ENCODE measurements at places on chromosomes 2 and 18. TPM values are rescaled to one million over a fixed set of nuclear protein-coding genes. Genes with fewer than 3 reads are reported as not detected.

DNA sequence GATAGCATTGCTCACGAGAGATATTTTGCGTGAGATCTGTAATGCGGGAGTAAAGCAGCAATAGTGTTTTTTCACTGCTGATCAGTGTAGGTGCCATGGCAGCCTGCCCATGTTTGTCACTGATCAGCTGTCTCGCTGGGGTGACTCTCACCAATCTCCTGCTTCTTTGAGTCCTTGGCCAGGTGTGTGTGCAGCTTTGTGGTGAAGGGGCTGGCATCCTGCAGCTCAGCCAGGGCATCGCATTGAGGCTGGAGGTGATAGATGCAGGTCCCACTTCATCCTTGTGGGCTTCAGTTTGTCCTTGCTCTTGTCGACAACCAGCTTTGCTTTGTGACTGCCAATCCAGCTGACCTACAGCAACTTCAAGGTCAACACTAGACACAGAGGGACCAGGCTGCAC is 258.3 kb upstream of the CXCR4 start:
- H3K27ac ChIP-seq = no peak overlapping the region
- no peak overlapping the region for H3K4me3 ChIP-seq
- H3K27me3 ChIP-seq = no peaks in the 10 kb centered on the region
- H3K4me1 ChIP-seq = no peaks in the 10 kb centered on the region
- DNase-seq = no peak

DNA sequence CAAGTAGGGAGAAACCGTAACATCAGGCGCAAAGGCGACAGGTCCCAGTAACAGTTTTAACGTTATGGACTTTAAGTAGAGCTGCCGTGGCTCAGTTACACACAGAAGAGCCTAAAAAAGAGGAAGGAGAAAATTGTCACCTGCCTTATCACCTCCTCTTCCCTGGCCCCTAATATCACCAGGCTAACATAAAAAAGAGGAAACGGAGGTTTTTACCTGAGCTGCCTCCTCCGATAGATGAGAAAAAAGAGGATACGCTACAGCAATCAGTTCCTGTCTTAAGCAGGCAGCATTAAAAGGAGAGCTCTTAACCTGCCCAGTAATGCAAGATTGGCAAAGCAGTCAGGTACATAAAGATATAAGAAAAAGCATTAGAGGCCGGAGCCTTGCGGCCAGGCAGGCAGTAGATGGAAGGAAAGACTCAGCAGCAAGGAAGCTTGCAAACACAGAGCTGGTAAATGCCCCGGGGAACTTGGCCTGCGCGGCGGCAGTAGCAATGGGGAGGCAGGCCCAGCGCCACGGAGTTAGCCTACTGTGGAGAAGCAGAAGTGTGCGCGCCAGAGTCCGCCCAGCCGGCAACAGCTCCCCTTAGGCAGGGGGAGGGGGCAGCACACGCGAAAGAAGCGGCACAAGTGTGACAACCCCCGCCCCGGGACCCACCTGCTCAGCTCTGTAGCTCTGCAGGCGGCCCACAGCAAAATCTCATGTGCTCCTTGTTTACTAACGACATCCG is 116.3 kb upstream of the SCN7A start:
- no peak for DNase-seq
- H3K27ac ChIP-seq = no peak overlapping the region
- H3K4me3 ChIP-seq = no peak overlapping the region
- H3K36me3 ChIP-seq = no peaks in the 10 kb centered on the region
- no peaks in the 10 kb centered on the region for H3K27me3 ChIP-seq
- no peaks in the 10 kb centered on the region for H3K4me1 ChIP-seq

GRCh38 chr2:156399224-156399949 is 36.8 kb upstream of the GPD2 start:
- no peaks in the 10 kb centered on the region for H3K4me1 ChIP-seq
- peaks cover 2% of the 10 kb centered on the region for H3K36me3 ChIP-seq
- H3K4me3 ChIP-seq = no peak overlapping the region
- no peak overlapping the region for H3K27ac ChIP-seq
- DNase-seq = peak; percentile 67
- H3K27me3 ChIP-seq = no peaks in the 10 kb centered on the region

GRCh38 chr2:64797881-64798575 is 144.3 kb upstream of the SERTAD2 start:
- H3K27ac ChIP-seq = no peak overlapping the region
- H3K4me1 ChIP-seq = peaks cover 9% of the 10 kb centered on the region
- H3K27me3 ChIP-seq = no peaks in the 10 kb centered on the region

GRCh38 chr2:156708051-156708450 is 271.9 kb downstream of the GPD2 start:
- H3K27me3 ChIP-seq = no peaks in the 10 kb centered on the region
- peaks cover 6% of the 10 kb centered on the region for H3K4me1 ChIP-seq
- no peaks in the 10 kb centered on the region for H3K36me3 ChIP-seq
- no peak for DNase-seq

DNA sequence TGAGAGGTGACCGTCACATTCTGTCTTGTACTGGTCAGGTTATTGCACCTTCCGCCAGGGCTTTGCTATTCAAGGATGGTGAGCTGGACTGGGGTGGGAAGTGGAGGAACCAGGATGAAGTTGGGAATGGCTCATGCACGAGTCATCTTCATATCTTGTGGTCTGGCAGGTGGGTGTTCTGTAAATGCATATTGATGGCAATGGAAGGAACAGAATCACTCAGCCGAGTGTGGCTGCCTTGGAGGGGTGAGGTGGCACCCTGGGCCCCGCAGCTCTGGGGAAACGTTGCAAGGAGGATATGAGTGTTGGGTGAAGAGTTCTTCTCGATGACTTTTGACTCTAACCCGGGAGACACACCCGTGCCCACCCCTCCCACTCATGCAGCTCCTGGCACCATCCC is 1.2 kb downstream of the NEU2 start:
- H3K27me3 ChIP-seq = no peaks in the 10 kb centered on the region
- no peak overlapping the region for H3K4me3 ChIP-seq
- H3K27ac ChIP-seq = no peak overlapping the region
- no peaks in the 10 kb centered on the region for H3K4me1 ChIP-seq
- H3K36me3 ChIP-seq = no peaks in the 10 kb centered on the region
- DNase-seq = no peak

DNA sequence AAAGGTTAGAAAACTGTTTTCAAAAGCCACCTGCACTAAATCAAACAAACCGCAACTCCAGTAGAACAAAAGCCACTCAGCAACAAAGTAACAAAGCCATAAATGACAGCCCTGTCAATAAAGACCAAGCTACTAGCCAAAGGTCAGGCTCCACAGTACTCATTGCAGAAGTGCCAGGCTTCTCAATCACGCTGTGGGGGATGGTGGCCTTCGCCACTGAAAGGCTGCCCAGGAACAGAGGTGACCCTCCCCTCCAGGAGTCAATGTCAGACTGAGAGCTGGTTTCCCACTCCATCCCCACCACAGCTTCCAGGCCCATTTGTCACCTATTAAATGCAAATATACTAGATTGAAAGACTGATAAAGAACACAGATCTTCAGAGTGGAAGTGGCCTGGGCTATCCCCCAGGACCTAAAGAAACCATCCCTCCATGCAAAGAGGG is 5.9 kb downstream of the ATP8B1 start:
- H3K36me3 ChIP-seq = no peaks in the 10 kb centered on the region
- H3K27ac ChIP-seq = no peak overlapping the region
- H3K27me3 ChIP-seq = peaks cover 17% of the 10 kb centered on the region
- H3K4me1 ChIP-seq = peaks cover 16% of the 10 kb centered on the region
- no peak overlapping the region for H3K4me3 ChIP-seq

DNA sequence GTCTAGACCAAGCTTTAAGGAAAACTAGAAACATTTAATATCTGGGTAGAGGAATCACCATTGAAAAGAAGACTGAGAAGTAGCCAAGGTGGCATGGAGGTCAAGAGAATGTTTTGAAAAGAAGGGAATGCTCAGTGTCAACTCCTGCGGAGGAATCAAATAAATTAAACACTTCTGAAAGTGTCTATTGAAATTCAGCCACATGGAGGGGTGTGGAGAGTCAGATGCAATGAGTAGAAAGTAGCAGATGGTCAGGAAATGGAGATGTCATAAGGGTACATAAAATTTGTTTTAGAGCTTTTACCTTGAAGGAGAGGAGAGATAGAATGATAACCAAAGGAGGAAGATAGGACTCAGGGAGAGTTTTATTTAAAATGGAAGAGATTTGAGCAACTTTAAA is 35.1 kb downstream of the NLRC4 start:
- H3K27ac ChIP-seq = no peak overlapping the region
- H3K4me1 ChIP-seq = peaks cover 2% of the 10 kb centered on the region
- DNase-seq = no peak
- no peak overlapping the region for H3K4me3 ChIP-seq
- peaks cover 2% of the 10 kb centered on the region for H3K36me3 ChIP-seq

DNA sequence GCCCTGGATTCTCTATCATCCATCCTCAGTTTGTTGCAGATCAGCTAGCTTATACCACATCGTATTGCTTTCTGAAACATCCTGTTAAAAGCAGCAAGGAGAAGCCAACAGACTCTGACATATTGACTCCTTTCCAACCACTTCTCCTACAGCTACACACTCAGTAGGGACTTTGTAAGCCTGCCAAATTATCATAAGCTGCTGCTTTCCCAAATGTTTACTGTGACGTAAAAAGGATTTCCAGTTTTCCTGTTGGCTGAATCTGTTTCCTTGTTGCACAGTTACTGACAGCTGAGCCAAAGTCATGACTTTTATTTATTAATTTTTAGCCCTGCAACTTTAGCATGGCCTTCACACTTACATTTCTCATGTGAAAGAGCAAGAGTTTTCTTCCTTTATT is 294.3 kb downstream of the KCNJ3 start:
- no peak for DNase-seq
- H3K4me3 ChIP-seq = no peak overlapping the region
- no peaks in the 10 kb centered on the region for H3K4me1 ChIP-seq
- no peaks in the 10 kb centered on the region for H3K36me3 ChIP-seq
- H3K27me3 ChIP-seq = no peaks in the 10 kb centered on the region
- H3K27ac ChIP-seq = no peak overlapping the region

- peaks cover 16% of the 10 kb centered on the region for H3K36me3 ChIP-seq
- peak; percentile 89 for DNase-seq
- no peak overlapping the region for H3K27ac ChIP-seq
- no peak overlapping the region for H3K4me3 ChIP-seq
- H3K27me3 ChIP-seq = no peaks in the 10 kb centered on the region
Measured at GRCh38 chr2:127049927-127050802, 56.8 kb downstream of the BIN1 start.

GRCh38 chr2:127707890-127708648 is 6.8 kb downstream of the SFT2D3 start:
- DNase-seq = peak; percentile 92
- no peak overlapping the region for H3K27ac ChIP-seq
- no peaks in the 10 kb centered on the region for H3K27me3 ChIP-seq
- peaks cover 29% of the 10 kb centered on the region for H3K36me3 ChIP-seq
- H3K4me3 ChIP-seq = no peak overlapping the region
- peaks cover 6% of the 10 kb centered on the region for H3K4me1 ChIP-seq

DNA sequence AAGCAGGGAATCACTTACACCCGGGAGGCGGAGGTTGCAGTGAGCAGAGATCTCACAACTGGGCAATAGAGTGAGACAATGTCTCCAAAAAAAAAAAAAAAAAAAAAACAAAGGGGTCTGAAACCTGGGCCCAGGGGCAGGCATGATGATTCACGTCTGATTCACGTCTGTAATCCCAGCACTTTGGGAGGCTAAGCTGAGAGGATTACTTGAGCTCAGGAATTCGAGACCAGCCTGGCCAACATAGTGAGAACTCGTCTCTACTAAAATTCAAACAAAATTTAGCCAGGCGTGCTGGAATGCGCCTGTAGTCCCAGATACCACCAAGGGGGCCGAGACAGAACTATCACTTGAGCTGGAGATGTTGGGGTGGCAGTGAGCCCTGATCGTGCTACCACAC is 30.3 kb downstream of the TEX44 start:
- H3K27me3 ChIP-seq = no peaks in the 10 kb centered on the region
- peaks cover 9% of the 10 kb centered on the region for H3K4me1 ChIP-seq
- H3K4me3 ChIP-seq = no peak overlapping the region
- H3K27ac ChIP-seq = no peak overlapping the region
- H3K36me3 ChIP-seq = no peaks in the 10 kb centered on the region
- no peak for DNase-seq

GRCh38 chr18:7821784-7822183 is 254.7 kb downstream of the PTPRM start:
- no peak overlapping the region for H3K27ac ChIP-seq
- H3K4me1 ChIP-seq = no peaks in the 10 kb centered on the region
- no peaks in the 10 kb centered on the region for H3K27me3 ChIP-seq
- H3K4me3 ChIP-seq = no peak overlapping the region
- DNase-seq = no peak

DNA sequence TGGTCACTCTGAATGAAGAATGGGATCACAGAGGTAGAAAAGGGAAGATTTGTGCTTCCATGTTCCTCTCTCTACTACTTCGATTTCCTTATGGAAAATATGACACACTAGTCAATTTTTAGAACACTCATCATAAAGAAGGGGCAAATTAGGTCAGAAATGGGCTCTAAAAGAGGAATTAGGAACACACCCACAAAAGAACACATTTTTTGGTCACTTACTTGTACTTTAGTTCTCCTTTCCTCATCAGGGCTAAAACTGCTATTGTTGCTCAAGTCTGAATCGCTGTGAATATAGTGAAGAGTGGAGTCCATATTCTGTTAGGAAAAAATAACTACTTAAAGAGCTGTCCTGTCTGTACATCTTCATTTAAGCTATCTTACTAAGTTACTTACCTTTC is 52.6 kb downstream of the PPP4R1 start:
- peaks cover 36% of the 10 kb centered on the region for H3K36me3 ChIP-seq
- H3K27me3 ChIP-seq = no peaks in the 10 kb centered on the region
- no peak overlapping the region for H3K4me3 ChIP-seq
- DNase-seq = no peak

DNA sequence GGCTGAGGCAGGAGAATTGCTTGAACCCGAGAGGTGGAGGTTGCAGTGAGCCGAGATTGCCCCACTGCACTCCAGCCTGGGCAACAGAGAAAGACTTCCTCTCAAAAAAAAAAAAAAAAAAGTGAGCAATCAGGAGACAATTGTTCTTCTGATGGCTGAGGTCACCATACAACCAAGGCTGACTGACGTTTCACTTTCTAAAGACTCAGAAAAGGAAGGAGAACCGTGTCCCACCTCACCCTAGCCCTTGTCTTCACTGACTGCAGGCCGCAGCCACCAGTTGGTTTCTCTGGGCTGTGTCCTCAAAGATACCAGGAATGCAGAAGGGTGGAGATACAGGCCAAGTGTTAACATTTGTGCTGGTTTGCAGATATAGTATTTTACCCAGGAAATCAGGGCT is 7.7 kb upstream of the SLC35F6 start:
- no peak for DNase-seq
- no peaks in the 10 kb centered on the region for H3K27me3 ChIP-seq
- H3K36me3 ChIP-seq = no peaks in the 10 kb centered on the region
- H3K4me1 ChIP-seq = no peaks in the 10 kb centered on the region
- no peak overlapping the region for H3K27ac ChIP-seq

Gene TGFA
- 1.9 TPM for total RNA-seq

Gene ERBB4
- 9.4 TPM for total RNA-seq

Gene CFC1
- total RNA-seq = 9.1 TPM

Gene SCN9A
- total RNA-seq = 46.4 TPM

Gene CHRND
- total RNA-seq = not detected

Measured in lung (tissue), 17 donors.